ENCODE measurements at places on chromosomes 3 and 15.

DNA sequence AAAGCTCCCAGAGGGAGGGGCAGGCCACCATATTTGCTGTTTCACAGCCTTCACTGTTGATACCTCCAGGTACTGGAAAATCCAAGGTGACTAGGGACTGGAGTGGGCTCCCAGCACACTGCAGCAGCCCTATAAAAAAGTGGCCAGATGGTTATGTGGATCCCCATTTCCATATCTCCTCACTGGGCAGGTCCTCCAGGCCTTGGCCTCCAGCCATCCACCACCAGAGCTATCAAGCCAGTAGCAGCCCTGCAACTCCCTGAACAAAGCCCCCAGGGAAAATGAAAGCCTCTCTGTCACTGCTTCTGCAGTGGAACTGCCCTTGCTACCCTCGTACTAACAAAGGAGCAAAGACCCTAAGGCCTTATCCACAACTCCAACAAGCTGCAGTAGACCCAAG, 58.4 kb downstream of the ILDR1 start:
- no peak for DNase-seq

DNA sequence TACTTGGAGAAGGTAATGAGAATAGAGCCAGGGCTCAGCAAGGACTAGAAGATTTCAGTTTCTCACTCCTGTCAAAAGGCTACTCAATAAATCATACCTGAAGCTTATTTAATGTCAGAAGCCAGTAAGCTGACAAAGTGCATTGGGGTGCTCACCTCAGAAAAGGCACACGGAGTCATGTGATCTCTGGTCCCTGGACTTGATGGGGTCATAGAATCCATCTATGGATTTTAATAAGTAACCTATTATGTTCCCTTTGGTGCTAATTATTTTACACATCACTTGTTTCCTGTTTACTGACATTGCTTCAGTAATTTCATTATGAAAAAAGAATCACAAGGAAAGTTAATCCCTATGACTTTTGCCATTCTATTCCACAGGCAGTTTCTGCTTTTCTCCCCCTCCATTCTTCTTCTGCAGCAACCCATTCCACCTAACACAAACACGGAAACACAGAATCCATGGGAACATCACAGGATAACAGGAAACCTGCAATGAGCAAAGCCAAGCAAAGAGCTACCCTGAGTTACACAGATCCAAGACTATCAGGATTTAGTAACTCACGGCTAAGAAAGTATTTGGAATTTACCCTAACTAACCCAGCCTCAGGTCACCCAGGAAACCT, 159.6 kb downstream of the MEIS2 start:
- no peak for DNase-seq

- no peak for DNase-seq
Observed at GRCh38 chr3:65953301-65953812, 85.4 kb downstream of the MAGI1 start.

DNA sequence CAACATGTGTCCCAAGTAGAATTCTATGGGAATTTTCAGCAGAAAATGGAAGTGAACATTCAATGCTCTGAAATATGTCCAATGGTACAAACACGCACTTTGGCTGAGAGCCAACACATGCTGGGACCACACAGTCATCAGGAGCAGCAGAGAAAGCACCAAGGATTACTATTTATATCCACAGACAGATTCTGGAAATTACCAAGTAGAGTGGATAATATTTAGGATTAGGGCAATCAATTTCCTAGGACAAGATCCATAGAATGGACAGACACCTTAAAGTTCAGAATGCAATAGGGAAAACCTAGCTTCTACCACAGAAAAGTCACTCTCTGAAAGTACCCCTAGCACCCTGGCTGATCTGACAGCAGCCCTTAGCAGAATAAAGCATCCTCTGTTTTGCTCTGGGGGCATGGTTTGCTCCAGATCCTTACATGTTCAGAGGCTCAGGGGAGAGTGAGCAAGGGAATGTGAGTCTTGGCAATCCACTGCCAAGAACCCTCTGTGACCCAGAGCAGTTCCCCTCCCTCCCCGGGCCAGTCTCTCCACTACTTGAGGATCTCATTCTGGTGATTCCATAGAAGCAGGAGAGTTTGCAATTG, 206.0 kb upstream of the WNT5A start:
- no peak for DNase-seq

DNA sequence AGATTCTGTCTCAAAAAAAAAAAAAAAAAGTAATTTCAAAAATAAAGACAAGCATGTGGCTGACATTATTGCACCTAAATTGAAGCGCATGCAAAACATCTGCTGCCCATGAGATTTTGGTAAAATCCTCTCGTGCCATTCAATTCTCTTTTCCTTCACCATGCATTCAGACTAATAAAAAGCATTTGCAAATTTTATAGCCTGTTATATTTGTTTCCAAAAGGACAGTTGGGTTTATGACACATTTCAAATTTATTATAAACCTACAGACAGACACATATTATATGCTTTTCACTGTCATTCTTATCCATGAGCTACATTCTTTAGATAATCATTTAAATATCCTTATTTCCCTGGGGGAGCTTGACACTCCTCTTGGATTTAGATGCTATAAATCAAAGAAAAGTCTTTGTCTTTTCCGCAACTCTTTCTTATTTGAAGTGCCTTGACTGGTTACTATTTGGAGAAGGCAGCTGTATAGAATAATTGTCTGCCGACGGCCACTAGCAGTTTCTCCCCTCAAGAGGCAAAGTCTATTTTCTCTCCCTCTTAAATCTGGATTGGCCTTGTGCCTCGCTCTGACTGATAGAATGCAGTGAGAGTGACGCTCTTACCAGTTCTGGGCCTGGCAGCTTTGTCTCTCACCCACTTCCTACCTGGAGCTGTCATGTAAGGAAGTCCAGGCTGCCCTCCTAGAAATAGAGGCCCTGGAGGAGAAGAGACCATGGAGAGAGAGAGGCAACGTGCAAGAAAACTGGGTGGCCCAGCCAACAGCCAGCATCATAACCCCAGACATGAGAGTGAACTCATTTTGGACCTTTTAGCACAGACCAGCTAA, 6.8 kb upstream of the LRIG1 start:
- no peak for DNase-seq

GRCh38 chr3:182323898-182324297, 469.4 kb upstream of the ATP11B start:
- DNase-seq, result no peak

DNA sequence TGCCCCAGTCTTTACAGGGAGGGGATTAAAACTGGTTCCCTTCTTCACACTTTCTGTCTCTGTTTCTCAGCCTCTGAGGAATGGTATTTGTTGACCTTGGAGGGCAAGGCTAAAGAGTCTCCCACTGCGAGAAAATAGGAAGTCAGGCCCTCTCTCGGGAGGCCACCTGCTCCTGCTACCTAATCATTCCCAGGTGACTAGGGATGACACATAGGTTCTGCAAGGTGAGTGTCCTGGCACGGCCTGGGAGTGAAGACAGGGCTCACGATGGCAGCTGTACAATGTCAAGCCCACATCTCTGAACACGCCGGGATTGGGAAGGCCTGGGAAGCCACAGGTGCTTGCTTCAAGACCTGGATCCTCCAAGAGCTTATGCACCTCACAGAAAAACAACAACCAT, 314.2 kb downstream of the NTRK3 start:
- DNase-seq, result no peak

DNA sequence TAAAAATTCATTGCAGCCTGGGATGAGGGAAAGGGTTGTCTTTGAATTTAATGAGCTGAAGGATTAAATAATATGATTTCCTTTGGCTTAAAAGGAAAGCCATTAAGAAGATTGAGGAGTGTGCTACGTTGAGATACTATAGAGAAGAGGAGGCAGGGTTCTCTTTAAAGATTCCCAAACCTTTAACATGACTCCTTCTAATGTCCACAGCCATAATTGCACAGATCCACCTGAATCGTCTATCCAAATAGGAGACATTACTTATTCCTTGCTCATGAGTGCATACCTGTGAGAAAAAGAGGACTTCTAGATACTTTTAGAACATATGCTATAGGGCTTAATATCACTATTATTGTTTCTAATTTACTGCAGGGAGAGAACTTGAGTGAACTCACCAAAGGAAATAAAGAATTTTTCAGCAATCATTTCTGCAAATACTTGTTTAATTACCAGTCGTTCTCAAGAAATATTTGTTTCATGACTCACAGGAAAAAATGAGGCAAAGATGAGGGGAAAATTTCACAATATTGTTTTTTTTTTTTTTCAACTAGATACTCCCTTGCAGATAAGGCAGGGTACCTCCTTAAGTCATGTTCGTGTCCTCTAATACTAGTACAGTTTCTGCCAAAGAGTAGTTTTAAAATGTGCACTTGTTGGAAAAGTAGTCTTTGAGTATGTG, 8.9 kb upstream of the SUCNR1 start:
- DNase-seq, result no peak
